ENCODE measurements at places on chromosomes 3 and 15.

DNA sequence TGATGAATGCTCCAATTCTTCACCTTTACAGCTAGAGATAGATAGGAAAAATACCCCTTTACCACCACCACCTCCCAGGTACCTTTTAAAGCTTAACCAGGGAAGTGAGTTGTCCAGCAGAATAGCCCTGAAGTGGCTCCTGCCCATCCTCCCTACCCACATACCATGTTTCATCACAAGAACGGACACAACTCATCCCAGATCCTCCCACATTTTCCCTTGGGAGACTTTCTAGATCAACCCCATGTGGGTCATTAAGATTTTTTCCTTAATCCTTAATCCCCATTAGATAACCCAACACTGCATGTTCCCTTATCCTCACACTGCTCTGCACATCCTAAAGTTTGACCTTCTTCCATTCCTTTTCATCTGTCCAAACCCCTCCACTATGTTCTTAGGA lies 69.3 kb downstream of the CHST2 start:
- DNase-seq: no peak

GRCh38 chr15:80549191-80549590 lies 145.0 kb downstream of the ARNT2 start:
- DNase-seq: no peak

- no peak for DNase-seq
These were observed 49.9 kb downstream of the LINGO1 start for GRCh38 chr15:77582763-77583162.

- no peak for DNase-seq
These were observed 49.5 kb downstream of the MCF2L2 start for GRCh38 chr3:183378951-183379350.

- DNase-seq: no peak
These were observed 812 bp upstream of the SEC62 start for GRCh38 chr3:169965562-169966427.

DNA sequence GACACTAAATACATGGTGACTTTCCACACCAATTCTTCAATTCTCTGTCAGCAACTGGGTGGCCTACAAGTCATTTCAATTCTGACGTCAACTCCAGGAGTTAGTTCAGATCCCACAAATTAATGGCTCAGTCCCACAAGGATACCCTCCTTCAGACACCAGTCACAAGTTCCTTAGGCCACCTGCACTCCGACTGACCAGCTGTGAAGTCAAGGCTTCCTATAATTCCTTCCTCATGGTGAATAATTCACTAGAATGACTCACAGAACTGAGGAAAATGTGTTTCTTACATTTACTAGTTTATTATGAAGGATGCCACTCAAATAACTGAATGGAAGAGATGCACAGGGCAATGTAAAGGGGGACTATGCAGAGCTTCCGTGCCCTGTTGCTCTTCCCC lies 6.3 kb upstream of the PIAS1 start:
- DNase-seq: no peak

DNA sequence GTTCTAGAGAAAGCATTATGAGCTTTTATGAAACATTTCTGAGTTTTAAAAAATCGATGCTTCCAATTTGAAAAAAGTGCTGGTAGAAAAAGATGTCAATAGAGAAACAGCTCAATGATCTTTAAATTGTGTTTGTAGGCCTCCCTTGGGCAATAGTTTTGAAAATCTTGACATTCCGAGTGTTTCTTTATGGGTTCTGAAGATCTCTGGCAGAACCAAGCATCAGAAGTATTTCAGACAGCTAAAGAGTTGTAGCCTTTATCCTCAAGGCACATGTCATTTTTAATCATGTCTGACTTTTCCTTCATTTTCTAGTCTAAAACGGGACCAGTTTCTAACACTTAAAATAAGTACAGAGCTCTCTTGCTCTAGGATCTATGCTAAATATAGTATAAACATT lies 188.1 kb upstream of the CBLB start:
- no peak for DNase-seq
